Endodermal cell (in vitro differentiated cells): ENCODE measurements at places on chromosomes 13 and 19.

- DNase-seq = peak; percentile 36
- H3K36me3 ChIP-seq = no peaks in the 10 kb centered on the region
- H3K27me3 ChIP-seq = no peaks in the 10 kb centered on the region
- H3K27ac ChIP-seq = no peak overlapping the region
- no peak overlapping the region for H3K4me3 ChIP-seq
These were observed 7.5 kb downstream of the F10 start for GRCh38 chr13:113129921-113130750.

DNA sequence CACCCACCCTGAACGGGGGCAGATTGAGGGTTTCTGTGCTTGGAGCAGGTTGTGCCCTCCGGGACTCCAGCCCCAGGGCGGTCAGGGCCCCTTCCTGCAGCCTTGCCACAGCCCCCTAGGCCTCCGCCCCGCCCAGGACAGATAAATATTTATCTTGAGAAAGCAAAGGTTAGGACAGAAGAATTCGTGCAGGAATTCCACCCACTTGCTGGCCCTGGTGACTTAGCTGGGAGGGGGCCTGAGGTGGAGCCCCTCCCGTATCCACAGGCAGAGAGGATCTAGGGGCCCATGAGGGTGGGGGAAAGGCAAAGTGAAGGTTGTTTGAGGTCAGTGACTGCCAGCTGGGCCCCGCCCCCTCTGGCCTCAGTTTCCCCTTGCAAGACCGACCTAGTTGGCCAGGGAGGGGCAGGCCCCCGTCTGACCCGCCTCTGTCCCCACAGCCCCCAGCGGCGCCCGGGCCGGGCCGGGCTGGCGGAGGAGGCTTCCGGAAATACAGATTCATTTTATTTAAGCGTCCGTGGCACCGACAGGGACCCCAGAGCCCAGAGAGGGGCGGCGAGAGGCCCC lies 5.2 kb downstream of the MIDN start:
- peaks cover 5% of the 10 kb centered on the region for H3K4me1 ChIP-seq
- H3K27ac ChIP-seq = peak overlapping the region; percentile 53
- H3K4me3 ChIP-seq = peak overlapping the region; percentile 40
- no peak for DNase-seq
- H3K36me3 ChIP-seq = peaks cover 59% of the 10 kb centered on the region

GRCh38 chr13:70644052-70644451 lies 535.8 kb upstream of the KLHL1 start:
- no peak overlapping the region for H3K27ac ChIP-seq
- no peaks in the 10 kb centered on the region for H3K4me1 ChIP-seq
- no peak overlapping the region for H3K4me3 ChIP-seq
- no peaks in the 10 kb centered on the region for H3K36me3 ChIP-seq
- DNase-seq = no peak

DNA sequence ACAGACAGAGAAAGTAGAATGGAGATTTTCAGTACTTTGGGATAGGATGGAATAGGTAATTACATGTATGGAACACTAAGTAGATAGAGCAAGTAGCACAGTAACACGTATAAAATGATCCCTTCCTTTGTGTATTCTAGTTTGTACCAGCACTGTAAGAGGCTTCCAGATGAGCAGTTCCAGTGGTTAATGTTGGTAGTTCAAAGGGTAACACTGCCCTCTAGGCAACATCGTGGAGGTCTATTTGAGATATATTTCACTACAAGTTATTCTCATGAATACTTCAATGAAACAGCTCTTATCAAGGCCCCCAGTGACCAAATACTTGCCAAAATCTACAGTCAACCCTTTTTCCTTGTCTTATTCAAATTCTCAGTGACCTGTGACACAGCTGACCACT lies 13.5 kb upstream of the ZNF563 start:
- peaks cover 28% of the 10 kb centered on the region for H3K36me3 ChIP-seq
- no peaks in the 10 kb centered on the region for H3K4me1 ChIP-seq
- DNase-seq = no peak
- H3K27me3 ChIP-seq = no peaks in the 10 kb centered on the region
- H3K27ac ChIP-seq = no peak overlapping the region
